ENCODE measurements at places on chromosomes 16 and 17.

- DNase-seq, result no peak
Measured at GRCh38 chr17:31392002-31392855, 754 bp downstream of the RAB11FIP4 start.

DNA sequence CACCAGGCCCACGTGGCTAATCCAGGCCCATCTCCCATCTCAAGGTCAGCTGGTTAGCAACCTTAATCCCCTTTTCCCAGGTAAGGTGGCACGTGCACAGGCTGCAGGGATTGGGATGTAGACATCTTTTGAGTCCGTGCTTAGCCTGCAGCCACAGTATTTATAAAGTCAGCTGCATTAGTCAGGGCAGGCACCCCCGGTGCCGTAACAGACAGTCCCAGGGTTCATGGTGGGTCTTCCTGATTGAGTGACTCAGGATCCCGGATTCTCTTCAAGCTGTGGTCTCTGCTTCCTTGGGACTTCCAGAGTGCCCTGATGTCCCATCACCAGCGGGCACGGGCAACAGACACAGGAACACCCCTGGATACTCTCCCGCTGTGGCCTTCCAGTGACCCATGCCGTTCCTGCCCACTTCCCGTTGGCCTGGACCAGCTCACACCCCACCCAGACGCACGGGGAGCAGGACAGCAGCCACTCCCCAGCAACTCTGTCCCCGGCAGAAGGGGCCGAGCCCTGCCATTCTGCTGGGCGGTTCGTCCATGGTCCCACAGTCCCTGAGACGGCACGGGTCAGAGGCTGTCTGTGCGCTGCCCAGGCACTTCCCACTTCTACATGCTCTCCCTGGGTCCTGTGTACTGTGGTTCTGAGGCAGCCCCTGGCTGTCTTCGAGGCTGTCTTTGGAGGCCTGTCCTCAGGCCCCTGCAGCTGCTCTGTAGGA lies 248.6 kb upstream of the GSE1 start:
- DNase-seq, result no peak

GRCh38 chr16:87278191-87279093 lies 38.8 kb downstream of the C16orf95 start:
- no peak for DNase-seq

GRCh38 chr17:33096161-33096560 lies 104.5 kb downstream of the SPACA3 start:
- no peak for DNase-seq

DNA sequence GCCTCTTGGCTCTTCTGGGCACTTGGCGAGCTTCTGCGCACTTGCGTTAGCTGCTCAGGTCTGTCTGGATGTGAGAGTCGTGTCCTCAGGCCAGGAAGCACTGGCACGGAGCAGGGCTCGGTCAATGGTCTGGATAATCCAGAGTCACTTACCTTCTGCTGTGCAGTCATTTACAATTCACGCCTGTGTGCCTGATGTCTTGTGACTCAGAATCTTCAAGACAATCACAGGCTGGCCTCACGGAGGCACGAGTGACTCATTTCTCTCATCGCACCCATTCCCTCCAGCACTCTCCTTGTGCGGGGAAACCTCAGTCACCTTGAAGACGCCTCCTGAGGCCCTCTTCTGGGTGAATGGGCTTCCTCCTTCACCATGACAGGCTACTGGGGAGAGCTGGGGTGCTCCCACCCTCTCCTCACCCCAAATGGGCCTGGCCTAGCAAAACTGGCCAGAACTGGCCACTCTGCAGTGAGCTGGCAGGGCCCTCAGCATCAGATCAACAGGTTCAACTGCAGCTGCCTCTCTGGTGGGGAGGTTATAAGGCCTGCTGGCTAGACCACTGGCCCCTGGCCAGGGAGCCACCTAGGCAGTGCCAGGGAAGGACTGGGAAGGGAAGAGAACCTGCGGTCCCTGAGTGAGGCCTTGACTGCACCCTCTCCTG lies 1.9 kb upstream of the CAPN15 start:
- DNase-seq, result no peak

GRCh38 chr17:19728084-19728495 lies 11.7 kb upstream of the SLC47A2 start:
- no peak for DNase-seq

DNA sequence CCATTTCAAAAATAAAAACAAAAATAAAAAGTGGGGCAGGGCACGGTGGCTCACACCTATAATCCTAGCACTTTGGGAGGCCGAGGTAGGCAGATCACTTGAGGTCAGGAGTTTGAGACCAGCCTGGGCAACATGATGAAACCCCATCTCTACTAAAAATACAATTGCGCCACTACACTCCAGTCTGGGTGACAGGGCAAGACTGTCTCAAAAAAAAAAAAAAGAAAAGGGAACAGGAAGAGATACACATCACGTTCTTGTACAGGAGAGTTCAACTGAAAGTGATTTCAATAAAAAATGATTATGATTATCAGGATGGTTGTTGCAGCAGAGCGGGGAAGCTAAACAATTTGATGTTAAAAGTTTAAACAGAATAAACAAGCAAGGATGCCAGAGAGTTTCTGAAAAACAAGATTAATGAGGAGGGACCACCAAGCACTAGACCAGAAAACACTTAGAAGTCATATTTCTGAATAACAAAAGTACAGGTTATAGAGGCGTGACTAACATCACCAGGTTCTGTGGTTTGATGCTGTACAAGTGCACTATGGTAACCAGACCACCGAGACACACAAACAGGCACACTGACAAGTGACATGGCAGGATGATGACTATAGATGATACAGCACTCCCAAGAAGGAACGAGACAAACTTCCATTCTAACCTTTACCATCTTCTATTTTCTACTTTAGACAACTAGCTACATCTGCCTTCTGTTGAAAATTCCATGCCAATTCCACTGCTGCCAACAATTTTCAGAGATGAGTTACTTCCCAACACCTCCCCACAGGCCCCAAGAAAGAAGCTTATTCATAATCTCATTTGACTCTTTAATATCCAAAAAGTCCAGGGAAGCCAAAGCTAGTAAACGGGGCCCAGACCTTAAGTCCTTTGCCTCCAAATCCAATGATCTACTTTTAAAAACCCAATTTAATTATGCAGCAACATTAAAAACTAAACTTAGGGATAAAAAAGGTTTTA lies 11.8 kb downstream of the DNAJA2 start:
- no peak for DNase-seq

GRCh38 chr16:79816081-79816497 lies 215.6 kb upstream of the MAF start:
- no peak for DNase-seq

GRCh38 chr17:76682296-76682695 lies 28.5 kb downstream of the MXRA7 start:
- DNase-seq, result no peak

GRCh38 chr17:69228018-69228417 lies 606 bp downstream of the ABCA10 start:
- DNase-seq, result no peak

- DNase-seq, result no peak
Measured at GRCh38 chr17:65901394-65901793, 290.5 kb downstream of the CEP112 start.

- no peak for DNase-seq
Measured at GRCh38 chr17:10777890-10778289, 26.0 kb downstream of the TMEM238L start.

- no peak for DNase-seq
Measured at GRCh38 chr17:60548990-60549389, 22.9 kb upstream of the APPBP2 start.

DNA sequence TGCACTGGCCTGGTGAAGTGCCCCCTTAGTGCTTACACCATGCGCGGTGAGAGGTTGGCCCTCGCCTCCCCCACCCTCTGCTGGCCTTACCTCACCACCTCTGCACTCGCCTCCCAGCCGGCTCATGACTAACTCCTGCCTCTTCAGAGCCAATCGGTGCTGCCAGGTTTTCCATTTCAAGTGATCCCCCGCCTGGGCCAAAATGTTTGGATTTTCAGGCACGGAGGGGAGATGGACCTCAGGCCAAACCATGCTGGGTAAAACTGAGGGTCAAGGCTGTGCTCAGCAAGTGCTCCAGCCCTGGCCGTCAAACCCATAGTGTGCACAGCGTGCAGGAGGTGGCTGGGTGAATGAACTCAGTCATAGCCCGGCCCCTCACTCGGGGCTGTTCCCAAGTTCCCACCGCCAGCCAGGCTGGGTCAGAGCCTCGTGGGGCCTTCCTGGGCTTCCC lies 175.4 kb downstream of the SEC14L1 start:
- no peak for DNase-seq

- peak; percentile 24 for DNase-seq
Measured at GRCh38 chr16:67842509-67843342, 606 bp downstream of the THAP11 start.

DNA sequence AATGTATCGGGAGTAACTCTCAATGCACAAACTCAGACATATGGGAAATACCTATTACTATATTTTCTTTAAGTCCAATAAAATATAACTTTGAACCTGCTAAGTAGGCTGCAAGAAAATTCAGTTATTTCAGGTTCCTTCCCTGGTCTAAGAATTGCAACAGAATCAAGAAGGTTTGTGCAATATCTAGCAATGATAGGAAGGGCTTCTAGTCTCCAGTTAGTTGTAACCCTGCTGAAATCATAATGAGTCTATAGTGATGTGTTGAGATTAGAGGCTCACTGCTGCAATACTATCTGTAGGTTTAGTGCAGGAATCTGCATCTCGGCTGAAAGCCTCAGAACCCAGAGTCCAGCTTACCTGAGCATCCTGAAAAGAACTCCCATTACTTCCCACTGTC lies 110.5 kb downstream of the PMP22 start:
- DNase-seq, result no peak

GRCh38 chr17:688100-688989 lies 26.3 kb downstream of the VPS53 start:
- DNase-seq, result no peak

- DNase-seq, result no peak
Measured at GRCh38 chr16:62967611-62968010, 931.4 kb upstream of the CDH8 start.

- DNase-seq, result no peak
Measured at GRCh38 chr17:40348136-40348504, 16.4 kb downstream of the GJD3 start.

DNA sequence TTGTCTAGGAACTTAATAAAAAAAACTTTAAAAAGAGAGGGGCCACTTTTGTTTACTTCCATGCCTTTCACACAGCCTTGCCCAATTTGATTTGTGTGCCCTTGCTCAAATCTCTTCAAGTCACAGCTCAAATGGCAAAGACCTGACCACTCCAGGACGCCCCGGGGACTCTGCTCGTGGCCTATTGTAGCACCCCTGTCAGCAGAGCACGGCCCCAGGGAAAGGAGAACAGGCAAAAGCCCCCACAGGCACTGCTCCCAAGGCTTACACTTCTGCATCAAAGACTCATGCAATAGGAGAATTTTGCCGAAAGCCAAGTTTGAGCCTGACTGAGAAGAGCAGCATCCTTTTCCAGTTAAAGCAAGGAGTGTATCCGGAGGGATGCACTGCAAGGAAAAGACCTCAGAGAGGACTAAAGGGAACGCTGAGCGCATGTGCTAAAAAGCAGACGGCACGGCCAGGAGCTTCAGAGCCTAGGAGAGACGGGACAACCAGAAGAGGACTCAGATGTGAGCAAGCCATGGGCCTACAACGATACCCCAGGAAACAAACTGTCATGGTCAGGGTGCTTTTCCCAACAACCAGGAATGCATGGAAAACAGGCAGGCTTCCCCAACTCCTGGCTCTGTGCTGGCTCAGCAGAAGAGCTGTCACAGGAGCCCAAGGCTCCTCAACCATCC lies 8.2 kb downstream of the CREBBP start:
- DNase-seq, result no peak

GRCh38 chr17:17681187-17681743 lies at the start of gene RAI1:
RAI1 (plus strand) TSS chr17:17681458; CDS start chr17:17792949, 111,491 bp downstream.
- peak; percentile 47 for DNase-seq

- no peak for DNase-seq
Measured at GRCh38 chr17:4318186-4318585, 48.3 kb downstream of the UBE2G1 start.

GRCh38 chr17:82333279-82334171 lies at the start of gene SECTM1:
SECTM1 (minus strand) TSS chr17:82333766; CDS start chr17:82327240, 6,526 bp downstream.
- no peak for DNase-seq

GRCh38 chr16:47565454-47565853 lies 104.3 kb downstream of the PHKB start:
- DNase-seq, result no peak

GRCh38 chr16:4057439-4057877 lies 58.8 kb downstream of the ADCY9 start:
- DNase-seq, result no peak

DNA sequence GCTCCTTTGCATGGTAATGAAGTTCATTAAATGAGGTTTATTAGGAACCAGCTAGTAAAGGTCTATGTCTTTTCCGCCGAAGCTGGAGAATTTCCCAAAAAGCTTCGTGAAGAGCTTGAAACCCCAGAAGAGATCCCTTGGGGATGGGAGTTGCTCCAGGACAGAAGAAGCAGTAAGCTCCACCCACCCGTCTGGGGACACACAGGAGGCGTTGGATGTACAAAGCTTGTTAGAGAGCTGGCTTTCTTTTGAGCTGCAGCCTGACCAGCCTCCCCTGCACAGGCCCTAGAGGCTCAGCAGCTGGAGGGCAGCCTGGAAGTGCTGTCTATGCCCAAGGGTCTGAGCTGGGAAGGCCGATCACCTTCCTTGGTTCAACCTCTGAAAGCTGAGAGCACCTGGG lies 147.4 kb upstream of the SDK2 start:
- DNase-seq, result no peak

GRCh38 chr16:53911513-53911912 lies 207.6 kb downstream of the FTO start:
- DNase-seq, result no peak

DNA sequence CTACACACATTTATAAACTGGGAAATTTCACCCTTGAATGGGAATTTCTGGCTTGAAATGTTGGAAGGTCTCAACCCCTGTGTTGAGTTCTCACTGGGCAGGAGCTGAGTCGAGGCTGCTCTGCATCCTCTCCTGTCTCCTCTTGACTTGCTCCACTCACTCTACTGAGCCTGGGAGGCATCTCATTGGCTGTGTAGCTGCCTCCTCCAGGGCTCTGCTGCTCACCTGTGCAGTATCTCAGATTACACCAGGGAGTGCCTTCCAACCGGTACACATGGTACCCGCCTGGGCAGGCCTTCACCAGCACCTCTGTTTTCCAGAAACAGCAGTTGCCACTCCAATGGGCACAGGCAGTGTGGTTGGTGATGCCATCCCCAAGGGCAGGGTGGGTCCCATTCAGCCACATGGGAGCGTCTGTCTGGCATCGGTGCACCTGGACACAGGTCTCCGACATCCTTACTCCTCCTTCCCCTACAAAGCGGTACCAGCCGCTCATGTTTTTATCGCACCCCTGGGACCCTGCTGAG lies 3.7 kb downstream of the GP2 start:
- DNase-seq, result no peak

DNA sequence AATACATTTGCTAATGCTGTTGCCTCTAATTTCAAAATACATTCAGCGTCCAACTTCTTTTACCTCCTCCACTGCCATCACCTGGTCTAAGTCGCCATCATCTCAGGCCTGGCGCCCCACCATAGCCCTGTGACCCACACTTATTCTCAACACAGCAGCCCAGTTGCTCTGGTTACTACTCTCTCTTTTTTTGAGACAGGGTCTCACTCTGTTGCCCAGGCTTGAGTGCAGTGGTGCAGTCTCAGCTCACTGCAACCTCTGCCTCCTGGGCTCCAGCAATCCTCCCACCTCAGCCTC lies 7.5 kb upstream of the NKD1 start:
- no peak for DNase-seq

GRCh38 chr16:75471723-75472633 lies 7.5 kb upstream of the TMEM170A start:
- DNase-seq, result peak; percentile 12
